Stimulated activated CD4-positive, alpha-beta T cell treated with anti-CD3 and anti-CD28 coated beads, Interleukin-15, amount 100 ng/mL, for 48 hours (primary cell): ENCODE measurements at places on chromosomes 3 and 15.

- no peak for DNase-seq
These were observed 95.5 kb downstream of the ST6GAL1 start for GRCh38 chr3:187025656-187026316.

DNA sequence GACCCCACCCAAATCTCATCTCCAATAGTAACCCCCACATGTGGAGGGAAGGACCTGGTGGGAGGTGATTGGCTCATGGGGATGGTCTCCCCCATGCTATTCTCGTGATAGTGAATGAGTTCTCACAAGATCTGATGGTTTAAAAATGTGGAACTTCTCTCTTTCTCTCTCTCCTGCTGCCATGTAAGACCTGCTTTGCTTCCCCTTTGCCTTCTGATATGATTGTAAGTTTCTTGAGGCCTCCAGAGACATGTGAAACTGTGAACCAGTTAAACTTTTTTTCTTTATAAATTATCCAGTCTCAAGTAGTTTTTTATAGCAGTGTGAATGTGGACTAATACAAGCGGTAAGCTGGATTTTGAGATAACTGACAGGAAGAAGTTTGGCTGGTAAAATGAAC, 60.3 kb upstream of the MBNL1 start:
- no peak for DNase-seq

DNA sequence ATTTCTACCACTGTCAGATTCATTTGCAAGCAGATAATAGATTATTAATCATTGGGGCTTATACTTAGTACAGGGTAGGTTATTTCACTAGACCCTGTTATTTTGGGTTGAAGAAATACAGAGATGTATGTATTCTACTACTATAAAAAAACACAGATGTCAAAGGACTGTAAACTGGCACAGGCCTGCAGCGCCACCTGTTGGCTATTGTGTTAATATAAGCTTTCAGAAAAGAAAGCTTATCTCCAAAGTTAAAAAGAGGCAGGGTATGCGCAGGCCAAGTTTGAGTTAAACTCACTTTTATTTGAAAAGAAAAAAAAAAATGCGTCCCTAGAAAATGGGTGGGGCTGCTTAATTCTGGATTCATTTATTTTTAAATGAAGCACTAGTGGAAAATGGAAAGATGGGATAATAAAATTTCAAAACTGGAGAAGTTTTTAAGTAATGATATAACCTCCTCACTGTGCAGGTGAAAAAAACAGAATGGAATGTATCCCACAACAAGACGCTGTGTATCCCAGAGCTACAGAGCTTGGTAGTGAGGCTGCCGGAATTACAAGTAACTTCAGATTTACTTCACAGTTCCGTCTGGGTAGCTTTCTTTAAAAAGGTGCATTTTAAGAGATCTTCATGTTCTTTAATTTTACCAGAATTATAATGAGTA, 407.2 kb upstream of the TGFBR2 start:
- DNase-seq = peak; percentile 57

DNA sequence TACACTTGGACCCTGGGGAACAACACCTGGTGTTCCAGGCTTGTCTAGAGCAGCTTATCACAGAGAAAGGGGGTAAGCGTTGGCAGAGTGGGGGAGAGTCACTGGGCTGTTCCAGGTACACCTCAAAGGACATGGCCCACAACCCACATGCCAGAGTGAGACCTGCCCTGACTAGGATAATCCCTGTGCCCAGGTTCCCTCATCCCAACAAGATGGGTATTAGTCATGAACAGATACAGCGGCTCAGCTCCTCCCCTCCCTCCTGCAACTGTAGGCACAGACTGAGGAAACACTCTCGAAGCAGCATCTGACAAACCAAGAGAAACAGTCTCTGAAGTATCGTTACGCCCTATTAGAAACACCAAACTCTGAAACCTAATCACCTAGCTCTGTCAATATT, 32.1 kb upstream of the RPS17 start:
- no peak for DNase-seq

- no peak for DNase-seq
These were observed 45.7 kb downstream of the TPRA1 start for GRCh38 chr3:127544803-127545201.

GRCh38 chr15:42504631-42505030, 9.2 kb downstream of the SNAP23 start:
- no peak for DNase-seq
